ENCODE measurements at places on chromosomes 7 and 10.

DNA sequence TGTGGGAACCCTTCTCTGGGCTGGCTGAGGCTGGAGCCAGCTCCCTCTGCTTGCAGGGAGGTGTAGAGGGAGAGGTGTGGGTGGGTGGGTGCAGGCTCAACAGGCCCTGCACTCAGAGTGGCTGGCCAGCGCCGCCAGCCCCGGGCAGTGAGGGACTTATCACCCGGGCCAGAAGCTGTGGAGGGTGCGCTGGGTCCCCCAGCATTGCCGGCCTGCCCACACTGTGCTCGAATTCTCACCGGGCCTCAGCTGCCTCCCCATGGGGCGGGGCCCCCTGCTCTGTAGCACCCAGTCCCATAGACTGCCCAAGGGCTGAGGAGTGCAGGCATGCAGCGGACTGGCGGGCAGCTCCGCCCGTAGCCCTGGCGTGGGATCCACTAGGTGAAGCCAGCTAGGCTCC, 190.7 kb upstream of the TAC1 start:
- no peak for DNase-seq

DNA sequence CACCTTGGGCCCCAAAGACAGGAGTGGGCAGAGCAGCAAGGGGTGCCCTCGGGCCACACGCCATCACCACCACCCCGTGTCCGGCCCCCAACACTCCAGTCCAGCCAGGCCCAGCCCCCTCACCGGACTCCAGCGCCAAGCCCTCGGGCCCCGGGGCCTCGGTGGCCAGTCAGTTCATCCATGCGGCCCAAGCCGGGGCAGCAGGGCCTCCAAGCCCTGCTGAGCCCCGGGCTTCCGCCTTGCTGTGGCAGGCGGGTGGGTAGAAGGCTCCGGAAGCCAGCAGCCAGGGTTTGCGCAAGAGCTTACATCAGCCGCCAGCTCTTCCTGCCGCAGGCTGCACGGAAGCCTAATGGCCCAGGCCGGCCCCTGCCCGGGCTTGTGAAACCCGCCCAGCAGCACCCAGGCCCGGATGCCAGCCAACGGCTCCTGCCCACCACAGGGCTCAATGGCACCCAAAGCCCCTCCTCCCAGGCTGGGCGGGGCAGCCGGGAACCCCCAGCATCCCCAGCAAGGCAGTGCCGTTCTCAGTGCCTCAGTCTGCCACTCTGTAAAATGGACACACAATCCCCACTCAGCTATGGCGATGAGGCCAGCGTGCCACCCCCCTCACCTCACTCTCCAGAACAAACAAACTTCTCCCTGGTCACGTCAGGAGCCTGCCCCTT, 26.5 kb downstream of the TNRC18 start:
- peak; percentile 58 for DNase-seq

GRCh38 chr10:110241841-110242240, 34.4 kb downstream of the MXI1 start:
- no peak for DNase-seq

GRCh38 chr7:157441023-157441399, 104.2 kb downstream of the DNAJB6 start:
- DNase-seq = no peak

Measured in NCI-H1436 treated with DMSO at 0.1 percent for 48 hours (cell line).